Activated CD4-positive, alpha-beta T cell treated with anti-CD3 and anti-CD28 coated beads, Interleukin-2, amount 50 U/mL, for 4 hours (primary cell): ENCODE measurements at places on chromosomes 1 and 21.

DNA sequence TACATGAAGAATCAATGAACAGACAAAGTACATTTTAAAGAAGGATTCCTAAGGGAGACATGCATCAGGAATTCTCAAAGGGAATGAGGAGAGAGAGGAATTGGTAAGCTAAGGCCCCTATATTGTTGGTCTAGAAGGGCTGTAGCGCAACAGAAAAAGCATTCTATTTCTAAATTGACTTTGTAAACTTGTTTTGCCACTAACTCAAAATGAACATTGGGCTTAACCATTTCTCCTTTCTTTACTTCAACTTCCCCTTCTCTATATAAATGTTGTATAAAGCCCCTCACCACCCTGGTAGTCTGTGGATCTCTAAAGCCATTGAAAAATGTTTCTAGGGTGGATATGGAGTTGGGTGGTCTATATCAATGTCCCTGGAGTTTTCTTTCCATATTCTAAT is 20.4 kb upstream of the OR6N2 start:
- no peak for DNase-seq

DNA sequence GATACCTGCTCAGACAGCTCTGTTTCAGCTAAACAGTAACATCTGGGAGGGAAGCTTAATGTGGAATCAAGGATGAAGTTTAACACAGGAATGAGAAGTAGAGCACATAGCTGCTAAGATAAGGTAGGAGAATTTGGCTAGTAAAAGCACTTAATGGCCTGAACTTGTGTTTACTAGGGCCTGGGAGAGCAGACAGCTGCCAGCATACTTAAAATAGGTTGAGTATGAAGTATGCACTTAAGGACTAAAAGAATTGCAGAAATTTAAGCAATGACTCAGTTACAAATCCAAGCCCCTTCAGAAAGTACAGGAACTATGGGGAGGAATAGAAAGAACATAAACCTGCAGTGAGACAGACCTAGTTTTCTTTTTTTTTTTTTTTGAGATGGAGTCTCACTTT is 53.0 kb downstream of the BACH1 start:
- DNase-seq = no peak

DNA sequence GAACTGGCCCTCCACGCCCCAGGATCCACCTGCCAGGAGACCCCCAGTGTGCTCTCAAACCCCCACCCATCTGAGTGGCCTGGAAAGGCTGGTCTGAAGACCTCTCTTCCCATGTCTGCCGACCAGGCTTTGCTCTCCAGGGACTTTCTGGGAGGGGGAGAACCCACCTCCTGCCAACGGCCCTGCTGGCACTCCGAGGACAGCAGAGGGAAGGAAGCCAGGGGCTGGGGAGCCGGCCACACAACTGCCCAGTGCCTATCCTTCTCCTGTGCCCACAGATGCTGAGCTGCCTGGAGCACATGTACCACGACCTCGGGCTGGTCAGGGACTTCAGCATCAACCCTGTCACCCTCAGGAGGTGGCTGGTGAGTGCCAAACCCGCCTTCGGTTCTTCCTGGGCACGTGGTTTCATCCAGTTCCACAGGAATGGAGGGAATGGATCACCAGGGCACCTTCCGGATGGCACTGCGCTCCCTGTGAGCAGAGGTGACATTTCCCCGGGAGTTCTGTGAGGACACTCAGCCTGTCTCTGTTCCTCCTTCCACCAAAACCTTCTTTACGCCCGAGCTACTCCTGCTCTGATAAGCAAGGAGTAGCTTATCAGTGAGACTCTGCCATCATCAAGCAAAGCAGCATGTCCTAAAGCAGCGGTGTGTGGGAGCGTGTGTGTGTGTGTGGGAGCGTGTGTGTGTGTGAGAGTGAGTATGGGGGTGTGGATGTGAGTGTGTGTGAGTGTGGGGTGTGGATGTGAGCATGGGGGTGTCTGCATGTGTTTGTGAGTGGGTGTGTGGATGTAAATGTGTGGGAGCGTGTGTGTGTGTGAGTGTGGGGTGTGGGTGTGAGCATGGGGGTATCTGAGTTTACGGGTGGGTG is 105.5 kb downstream of the PDE9A start:
- no peak for DNase-seq

DNA sequence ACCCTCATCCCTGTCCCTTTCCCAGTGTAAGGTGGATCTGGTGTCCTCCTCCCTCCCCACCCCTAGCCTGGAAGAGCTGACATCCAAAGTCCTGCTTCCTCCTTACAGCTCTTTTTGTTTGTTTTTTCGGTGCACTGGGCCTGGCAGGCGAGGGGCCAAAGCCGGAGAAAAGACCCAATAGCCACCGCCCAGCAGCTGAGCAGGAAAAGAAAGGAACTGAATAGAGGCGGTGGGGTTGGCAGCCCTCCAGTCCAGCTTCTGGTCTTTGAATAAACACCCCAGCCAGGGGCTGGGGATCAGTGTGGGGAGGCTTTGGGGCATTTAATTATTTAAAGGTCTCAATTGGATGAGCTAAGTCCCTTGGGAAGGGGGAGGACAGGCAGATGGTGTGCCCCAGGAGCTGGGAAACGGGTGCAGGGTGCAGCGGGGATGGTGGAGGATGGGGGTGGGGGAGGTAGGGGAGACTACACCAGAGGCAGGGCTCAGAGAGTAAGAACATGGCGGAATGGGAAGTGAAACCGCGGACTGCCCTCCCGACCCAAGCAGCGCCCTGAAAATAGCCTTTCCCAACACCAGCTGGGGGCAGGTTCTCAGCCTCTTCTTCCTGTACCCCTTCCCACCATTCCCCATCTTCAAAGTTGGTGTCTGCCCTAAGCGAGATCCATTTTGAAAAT is 20.2 kb downstream of the BTG2 start:
- DNase-seq = no peak

- DNase-seq = no peak
These were observed 52.7 kb upstream of the ADARB1 start for GRCh38 chr21:45021428-45022347.

DNA sequence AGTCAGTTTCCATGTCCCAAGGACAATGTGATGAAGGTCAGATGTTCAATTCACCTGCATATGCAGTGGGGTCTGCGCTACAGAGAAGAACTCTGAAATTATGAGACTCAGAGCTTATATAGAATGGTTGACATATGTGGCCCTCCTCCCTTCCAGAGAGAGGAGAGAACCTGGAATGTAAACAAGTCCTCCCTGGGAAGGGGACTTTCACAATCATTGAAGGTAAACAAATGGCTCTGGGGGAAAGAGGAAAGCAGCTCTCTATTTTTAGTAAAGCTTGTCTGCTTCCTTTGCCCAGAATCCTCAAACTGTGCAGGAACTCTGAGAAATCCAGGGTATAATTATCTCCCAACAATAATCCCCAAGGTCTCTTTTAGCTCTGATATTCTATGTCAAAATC is 9.8 kb downstream of the OVGP1 start:
- no peak for DNase-seq

- DNase-seq = no peak
These were observed 75.0 kb upstream of the COX20 start for GRCh38 chr1:244760471-244760870.

- DNase-seq = no peak
These were observed 37.0 kb downstream of the TM2D1 start for GRCh38 chr1:61687901-61688300.

GRCh38 chr1:153852170-153852569 is 70.6 kb downstream of the GATAD2B start:
- DNase-seq = no peak

DNA sequence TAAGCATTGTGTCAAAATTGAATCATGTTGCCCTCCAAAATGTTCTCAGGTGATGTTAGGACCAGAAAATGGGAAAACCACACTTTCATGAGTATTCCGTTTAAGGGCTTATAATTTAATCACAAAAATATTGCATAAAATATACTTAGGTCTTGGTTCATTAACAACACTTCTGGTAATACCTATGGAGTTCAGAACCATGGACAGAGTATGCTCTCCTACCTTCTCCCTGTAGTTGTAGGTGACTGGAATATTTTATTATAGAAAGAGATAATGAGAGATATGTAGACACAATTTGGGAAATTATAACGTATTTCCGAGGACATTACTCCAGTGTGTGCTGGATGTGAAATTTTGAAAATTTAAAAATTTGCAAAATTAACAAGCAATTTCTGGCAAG is 232.5 kb downstream of the NCAM2 start:
- DNase-seq = no peak

GRCh38 chr1:228968891-228969606 is 233.8 kb downstream of the RHOU start:
- DNase-seq = no peak

DNA sequence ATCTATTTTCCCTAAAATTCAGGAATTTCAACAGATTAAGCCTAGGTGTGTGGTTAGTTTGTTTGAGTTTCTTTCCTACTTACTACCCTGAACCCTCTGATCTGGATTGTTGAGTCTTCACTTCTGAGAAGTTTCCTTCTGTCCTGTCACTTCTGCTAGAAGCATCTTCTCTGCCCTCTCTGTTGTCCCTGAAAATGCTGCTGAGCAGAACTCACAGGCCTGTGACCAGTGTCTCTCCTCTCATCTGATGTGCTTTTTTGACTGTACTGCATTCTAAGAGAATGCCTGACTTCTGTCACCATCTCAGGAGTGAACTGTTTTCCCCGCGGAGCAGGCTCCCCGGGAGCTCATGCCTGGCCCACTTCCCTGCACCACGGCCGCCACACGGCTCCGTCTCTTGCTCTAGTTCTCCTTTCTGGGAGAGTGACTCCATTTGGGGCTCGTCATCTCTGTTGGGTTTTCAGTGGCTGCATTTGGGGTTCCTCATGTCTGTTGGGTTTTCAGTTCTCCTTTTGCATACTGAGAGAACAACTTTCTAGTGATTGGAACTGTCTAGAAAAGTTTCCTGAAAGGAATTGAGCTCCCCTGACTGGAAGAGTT is 77.9 kb downstream of the POFUT2 start:
- no peak for DNase-seq

DNA sequence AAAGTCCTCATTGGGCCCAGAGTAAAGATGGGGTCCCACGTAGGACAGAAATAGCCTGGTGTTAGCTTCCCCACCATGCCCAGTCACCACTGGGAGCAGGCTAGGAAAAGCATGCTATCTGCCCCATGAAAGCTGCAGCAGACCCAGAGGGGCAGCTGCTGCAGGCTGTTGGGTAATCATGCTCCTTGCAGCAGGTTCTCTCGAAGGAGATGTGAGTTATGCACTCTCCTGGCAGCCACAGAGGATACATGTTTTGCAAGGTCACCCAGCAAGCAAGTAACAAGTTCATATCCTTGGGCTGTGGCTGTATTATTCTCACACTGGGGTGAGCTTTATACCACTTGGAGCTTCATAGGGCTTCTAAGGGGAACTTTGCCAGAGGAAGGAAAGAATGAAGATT is 9.1 kb upstream of the HEYL start:
- DNase-seq = no peak

DNA sequence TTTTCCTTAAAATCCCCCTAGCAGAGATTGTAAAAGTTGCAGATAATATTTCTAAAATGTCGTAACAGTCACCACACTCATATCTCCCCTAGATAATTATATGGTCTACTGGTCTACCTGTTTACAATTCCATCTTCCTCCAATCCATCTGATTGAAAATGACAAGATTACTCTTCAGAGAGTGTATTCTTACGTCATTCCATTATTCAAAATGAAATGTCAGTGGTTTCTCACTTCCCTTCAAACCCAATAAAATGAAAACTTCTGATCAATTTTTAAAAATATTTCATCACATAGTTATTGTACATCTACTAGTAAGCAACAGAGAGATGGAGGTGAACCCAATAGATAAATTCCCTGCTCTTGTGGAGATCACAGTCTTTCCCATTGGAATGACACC is 202.2 kb upstream of the C8B start:
- no peak for DNase-seq

GRCh38 chr1:67347688-67348472 is 40.2 kb downstream of the IL12RB2 start:
- DNase-seq = no peak

GRCh38 chr1:222994511-222995235 is 148.4 kb downstream of the TLR5 start:
- no peak for DNase-seq

GRCh38 chr1:35568975-35569395 is 4.1 kb upstream of the TFAP2E start:
- peak; percentile 56 for DNase-seq

- DNase-seq = no peak
These were observed 2.0 kb downstream of the ARHGAP29 start for GRCh38 chr1:94235189-94236012.

DNA sequence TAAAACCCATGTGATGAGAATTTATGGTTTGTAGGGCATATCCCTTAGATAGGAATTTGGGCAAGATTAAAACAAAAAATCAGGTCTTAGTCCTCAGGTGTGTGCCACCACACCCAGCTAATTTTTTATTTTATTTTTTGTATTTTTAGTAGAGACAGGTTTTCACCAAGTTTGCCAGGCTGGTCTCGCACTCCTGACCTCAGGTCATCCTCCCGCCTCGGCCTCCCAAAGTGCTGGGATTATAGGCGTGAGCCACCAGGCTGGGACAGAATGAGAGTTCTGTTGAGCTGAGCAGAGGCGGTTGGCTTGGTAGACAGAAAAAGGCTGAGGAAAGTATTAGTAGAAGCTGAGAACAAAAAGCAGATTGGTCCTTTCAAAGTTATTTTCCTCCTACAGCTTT is 43.8 kb upstream of the EDARADD start:
- DNase-seq = no peak

GRCh38 chr1:17617787-17618557 is 78.5 kb downstream of the ARHGEF10L start:
- DNase-seq = no peak

GRCh38 chr1:35029761-35030160 is 2.0 kb downstream of the ZMYM6 start:
- no peak for DNase-seq

GRCh38 chr1:84283381-84283780 is 18.1 kb upstream of the SAMD13 start:
- DNase-seq = no peak

DNA sequence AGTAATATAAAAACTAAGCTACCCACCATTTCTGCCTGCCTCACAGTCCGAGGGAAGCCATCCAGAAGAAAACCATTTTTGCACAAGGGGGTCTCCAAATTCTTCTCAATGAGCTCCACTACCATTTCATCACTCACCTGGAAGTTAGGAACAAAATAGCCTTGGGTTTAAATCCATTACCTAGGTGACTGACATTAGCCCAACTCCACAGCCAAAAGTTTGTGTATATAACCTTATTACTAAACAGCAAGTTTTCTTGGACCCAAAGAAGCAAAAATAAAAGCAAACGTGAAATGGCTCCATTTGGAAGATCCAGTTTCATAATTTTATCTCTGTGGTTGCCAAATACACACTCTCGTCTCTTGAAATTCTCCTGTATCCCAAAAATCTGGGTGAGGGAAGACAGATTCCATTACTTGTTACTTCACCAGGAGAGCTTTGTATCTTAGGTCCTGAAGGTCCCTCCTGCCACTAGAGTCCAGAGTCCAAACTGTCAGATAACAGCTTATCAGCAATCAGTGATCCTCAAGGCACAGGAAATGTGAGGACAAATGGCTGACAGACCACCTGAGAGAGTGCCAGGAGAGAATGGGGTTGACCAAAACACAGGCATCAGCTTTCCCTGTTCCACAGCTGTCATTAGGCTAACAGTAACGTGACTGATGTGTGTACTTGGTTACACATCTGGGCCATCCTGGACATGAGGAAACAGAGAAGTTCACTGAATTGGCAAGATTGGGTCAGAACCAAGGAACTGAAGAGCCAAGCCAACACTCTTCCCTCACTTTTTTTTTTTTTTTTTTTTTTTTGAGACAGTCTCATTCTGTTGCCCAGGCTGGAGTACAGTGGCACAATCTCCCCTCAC is 14.9 kb downstream of the AK2 start:
- no peak for DNase-seq

GRCh38 chr1:53530550-53530949 is 71.4 kb downstream of the DMRTB1 start:
- no peak for DNase-seq

GRCh38 chr1:115729756-115730155 is 38.8 kb downstream of the CASQ2 start:
- no peak for DNase-seq

- DNase-seq = no peak
These were observed 37.2 kb upstream of the GBP5 start for GRCh38 chr1:89309828-89310227.
